ENCODE measurements at places on chromosomes 6 and 20.

- DNase-seq = no peak
Observed at GRCh38 chr6:143279385-143279784, 171.1 kb downstream of the ADAT2 start.

- DNase-seq = no peak
Observed at GRCh38 chr6:135087803-135088202, 33.2 kb upstream of the HBS1L start.

- DNase-seq = no peak
Observed at GRCh38 chr6:37822851-37823682, 3.5 kb downstream of the ZFAND3 start.

GRCh38 chr6:159691133-159691962, 1.7 kb downstream of the SOD2 start:
- no peak for DNase-seq

GRCh38 chr6:124008000-124008987, 204.6 kb downstream of the NKAIN2 start:
- DNase-seq = no peak

- DNase-seq = no peak
Observed at GRCh38 chr20:8221887-8222419, 89.9 kb downstream of the PLCB1 start.

DNA sequence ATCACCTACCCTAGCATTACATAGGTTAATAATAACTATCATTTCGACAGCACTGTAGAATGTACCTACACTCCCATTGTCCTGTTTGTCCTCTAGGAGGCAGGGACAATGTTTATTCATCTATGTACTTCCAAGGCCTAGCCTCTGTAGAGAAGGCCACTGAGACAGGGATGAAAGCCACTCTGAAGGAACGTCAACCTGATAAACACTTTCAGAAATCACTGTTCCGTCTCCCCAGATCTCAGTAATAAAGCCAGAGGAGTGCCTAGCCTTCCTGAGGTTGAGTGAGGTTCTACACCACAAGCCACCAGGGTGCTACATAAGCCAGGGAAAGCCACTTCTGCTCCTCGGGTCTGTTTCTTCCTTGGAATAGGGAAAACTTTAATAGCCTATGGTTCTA, 44.8 kb downstream of the POPDC3 start:
- DNase-seq = no peak

DNA sequence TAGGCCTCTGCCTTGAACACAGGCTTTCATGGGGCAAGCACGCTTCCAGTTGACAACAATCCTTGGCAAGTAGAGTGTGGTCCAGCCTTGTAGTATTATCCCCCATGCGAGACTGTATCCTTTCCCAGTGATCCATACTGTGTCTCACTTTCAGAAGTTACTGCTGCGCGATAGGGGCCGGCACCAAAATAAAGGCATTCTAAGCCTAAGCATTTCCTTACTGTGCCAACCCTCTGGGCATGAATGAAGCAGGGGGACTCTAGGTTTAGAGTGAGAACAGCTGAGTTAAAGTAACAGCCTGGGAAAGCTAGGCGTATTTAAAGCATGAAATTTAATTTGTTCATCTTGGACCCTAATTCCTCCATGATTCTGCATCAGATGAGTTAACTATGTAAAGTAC, 39.4 kb downstream of the CD164 start:
- no peak for DNase-seq

- no peak for DNase-seq
Observed at GRCh38 chr6:148723484-148723883, 23.3 kb upstream of the UST start.

DNA sequence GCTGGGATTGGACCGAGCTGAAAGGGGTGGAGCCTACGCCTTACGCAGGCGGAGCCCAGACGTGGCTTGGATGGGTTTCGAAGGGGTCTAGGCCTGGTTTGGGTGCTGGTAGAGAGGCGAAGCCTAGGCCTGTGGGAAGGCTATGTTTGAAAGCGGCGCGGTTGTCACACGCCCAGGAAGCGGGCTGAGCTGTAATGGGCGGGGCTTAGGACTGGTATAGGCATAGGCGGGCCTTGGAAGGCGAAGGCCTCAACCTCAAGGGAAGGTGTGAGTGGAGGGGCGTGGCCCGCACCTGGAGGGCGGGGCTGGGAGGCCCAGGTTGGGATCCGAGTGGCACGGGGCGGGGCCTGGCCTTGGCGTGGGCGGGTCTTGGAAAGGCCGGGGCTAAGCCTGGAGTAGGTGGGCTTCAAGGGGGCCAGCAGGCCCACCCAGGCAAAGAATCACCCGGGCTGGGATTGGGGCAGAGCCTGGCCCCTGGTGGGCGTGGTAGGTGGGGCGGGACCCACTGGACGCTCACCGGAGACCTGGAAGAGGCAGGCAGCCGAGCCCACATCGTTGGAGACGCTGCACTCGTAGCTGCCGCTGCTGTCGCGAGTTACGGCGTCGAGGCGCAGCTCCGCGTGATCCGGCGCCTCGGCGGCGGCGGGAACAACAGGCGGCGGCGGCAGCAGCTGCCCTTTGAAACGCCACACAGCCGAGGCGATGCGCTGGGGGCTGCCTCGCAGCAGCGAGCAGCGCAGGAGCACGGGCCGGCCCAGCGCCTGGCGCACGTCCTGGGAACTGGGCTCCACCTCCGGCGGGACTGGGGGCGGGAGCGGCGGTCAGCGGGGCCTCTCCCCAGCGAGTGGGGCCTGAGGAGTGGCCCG, 49.0 kb downstream of the MDGA1 start:
- no peak for DNase-seq

DNA sequence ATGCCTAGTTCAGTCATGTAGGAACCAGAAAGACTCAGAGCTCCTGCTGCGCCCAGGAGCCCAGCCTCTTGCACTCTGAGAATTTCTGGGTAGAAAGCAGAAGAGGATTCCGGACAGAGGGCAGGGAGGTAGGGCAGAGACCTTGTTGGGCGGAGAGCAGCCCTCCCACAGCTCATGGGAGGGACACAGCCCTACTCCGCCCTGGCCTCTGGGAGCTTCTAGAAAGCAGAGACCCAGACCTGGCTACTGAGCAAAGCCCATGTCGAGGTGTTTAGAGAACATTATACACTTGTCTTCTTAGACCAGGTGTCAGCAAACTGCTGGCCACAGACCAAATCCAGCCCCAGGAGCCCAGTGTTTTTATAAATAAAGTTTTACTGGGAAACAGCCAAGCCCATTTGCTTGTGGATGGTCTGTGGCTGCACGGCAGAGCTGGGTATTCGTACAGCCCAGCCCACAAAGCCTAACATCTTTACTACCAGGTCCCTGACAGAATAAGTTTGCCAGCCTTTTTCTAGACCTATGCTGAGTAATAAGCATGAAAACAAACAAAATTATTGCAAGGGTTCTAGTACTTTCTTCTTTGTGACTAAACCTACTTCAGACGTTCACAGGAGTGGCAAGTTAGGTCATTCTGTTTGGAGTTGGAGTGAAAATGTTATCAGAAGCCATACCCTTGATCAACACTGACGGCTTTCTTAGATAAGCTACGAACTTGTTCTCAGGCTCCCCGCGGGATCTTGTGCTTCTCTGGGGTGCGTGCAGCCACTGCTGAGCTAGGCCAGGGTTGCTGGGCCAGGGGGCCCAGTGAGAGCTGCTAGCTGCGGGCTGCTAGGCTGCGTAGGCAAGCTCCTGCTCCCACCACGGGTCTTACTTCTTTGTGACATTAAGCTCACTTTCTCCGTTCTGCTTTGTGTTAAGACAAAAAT, 235.1 kb upstream of the FOXQ1 start:
- DNase-seq = no peak

- no peak for DNase-seq
Observed at GRCh38 chr6:118881440-118882313, 12.3 kb upstream of the ASF1A start.

- no peak for DNase-seq
Observed at GRCh38 chr20:10652185-10652584, 21.6 kb downstream of the JAG1 start.

DNA sequence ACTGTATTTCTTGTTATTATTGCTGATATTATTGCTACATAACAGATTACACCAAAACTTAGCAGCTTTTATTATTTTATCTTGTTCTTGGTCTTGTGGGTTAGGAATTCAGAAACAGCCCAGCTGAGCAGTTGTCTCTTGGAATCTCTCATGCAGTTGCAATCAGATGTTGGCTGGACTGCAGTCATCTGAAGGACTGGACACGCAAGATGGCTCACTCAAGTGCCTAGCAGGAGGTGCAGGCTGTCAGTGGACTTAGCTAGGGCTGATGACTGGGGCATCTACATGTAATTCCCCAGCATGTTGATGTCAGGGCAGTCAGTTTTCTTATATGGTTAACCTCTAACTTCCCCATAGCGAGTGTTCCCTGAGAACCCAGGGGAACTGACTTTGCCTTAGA, 128.6 kb upstream of the PLCB4 start:
- DNase-seq = no peak

DNA sequence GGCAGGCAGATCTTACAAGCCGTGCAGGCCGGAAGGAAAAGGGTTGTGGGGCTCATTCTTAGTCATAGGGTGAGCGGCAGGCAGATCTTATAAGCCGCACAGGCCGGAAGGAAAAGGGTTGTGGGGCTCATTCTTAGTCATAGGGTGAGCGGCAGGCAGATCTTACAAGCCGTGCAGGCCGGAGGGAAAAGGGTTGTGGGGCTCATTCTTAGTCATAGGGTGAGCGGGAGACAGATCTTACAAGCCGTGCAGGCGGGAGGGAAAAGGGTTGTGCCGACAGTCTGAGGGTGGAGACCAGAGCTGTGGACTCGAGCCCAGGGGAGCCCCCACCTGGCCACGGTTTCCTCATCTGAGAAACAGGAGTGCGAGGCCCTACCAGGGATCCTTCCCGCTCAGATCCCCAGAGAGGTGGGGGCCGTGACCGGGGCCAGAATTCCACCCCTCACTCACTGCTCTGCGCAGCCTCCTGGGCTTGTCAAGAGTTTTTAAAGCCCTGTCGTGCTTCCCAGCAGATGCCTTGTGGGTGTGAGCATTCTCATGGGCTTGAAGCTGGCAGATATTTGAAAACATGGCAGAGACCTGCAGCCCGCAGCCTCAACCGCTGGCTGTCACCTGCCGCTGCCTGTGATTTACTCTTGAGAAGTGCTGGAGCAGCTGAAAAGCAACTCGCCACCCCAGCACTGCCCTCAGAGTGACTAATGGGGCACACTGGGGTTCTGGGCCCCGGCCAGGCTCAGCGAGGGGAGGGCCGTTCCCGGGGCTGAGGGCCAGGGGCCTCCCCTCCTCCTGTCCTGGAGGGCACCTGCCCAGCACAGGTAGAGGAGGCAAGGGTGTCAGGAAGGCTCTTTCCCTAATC, 31.9 kb downstream of the NTSR1 start:
- peak; percentile 66 for DNase-seq

DNA sequence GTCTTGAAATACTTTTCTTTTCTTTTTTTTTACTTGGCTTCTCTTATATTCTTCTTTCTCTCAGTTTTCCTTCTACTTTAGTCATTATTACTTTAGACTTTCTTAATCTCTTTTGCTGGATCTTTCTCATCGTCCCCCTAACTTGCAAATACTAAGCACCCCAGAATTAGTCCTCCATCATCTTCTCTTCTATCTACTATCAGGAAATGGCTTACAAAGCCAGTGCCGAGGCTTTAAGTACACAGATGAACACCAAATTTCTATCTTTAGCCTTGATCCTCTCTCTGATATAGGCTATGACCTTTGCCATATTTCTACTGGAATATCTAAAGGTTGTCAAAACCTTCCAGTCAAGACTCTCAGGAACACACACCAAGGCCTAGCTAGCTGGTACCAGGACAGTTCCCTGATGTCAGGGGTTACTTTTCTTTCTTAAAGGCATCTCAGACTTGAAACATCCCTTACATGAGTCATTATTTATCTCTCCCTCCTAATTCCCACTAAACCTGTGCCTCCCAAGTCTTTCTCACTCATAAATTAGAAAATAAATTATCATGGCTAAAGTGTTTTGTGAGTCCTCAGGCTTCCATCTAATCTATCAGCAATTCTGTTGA, 278.6 kb upstream of the TCF21 start:
- no peak for DNase-seq

- DNase-seq = no peak
Observed at GRCh38 chr6:41939176-41939847, 2.3 kb downstream of the CCND3 start.

DNA sequence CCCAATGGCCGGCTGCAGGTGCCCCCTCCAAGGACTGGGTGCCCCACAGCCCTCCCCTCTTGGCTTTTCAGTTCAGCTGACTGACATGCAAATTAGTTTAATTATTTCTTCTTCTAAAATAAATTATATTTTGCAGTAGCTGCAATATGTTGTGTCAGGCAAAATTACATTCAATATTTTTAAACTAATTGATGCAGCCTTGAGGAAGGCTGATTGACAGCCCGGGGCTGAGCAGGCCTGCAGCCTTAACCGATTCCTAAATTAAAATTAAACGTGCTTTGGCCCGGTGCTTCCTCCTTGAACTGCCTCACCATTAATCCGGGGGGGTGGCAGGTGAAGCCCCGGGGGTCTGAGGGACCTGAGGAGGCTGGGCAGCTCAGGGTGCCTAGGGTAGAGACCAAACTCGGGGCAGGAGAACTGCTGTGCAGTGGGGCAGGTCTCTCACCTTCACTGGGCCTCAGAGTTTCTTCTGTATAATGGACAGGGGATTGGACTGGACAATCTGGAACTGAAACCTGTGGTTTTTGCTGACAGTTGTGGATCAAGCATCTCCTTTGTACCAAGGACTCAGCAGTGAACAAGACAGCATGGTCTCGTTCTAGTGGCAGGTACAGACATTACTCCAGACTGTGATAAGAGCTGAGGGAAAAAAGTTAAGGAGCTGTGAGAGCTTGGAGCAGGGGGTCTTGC, 72.5 kb downstream of the CD40 start:
- no peak for DNase-seq

DNA sequence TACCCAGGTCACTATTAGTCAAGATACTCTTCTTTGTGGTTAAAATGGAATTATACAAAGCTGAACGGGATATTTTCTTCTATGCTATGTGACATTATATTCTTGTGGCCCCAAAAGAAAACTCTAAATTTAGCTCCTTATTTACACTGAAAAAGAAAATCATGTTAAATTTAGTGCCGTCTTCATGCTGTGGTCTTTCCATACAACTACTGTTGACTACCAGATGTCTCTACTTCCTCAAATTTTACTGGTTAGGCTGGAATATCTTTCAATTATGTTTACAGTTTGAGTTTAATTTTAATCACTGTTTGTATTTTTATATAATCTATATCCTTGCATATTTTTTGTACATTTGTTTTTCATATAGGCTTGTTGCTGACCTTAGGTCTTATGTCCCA, 95.6 kb upstream of the FOXO3 start:
- no peak for DNase-seq

DNA sequence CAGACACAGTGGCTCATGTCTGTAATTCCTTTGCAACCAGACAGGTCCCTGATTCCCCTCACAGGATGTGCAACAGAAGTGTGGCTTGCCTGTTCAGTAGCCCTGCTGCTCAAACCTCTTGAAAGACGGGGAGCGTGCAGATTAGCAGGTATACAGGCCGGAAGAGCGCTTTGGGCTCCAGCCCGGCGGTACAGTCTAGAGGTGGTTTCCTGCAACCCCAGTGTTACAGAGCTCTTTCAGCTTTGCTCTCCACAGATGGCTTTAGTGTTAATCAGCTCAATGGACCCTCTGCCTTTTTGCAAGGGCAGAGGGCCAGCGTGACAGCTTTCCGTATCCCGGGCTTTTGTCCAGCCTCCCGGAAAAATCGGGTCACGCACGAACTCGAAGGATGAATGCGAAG, 67.2 kb upstream of the TNFRSF21 start:
- DNase-seq = no peak

GRCh38 chr6:98574984-98575383, 259.4 kb upstream of the POU3F2 start:
- DNase-seq = no peak

GRCh38 chr20:5512694-5513093, 195.9 kb upstream of the PROKR2 start:
- DNase-seq = no peak
